ENCODE measurements at places on chromosomes 5 and 9. TPM values are rescaled to one million over a fixed set of nuclear protein-coding genes. Genes with fewer than 3 reads are reported as not detected.
A peak's percentile ranks its signal among the peaks of the same experiment; 100 is the strongest.

- no peak for DNase-seq
- no peak overlapping the region for H3K27ac ChIP-seq
- no peaks in the 10 kb centered on the region for H3K4me1 ChIP-seq
- no peak overlapping the region for H3K4me3 ChIP-seq
- no peaks in the 10 kb centered on the region for H3K27me3 ChIP-seq
Measured at GRCh38 chr9:88783711-88784083, 207.6 kb upstream of the S1PR3 start.

- H3K4me1 ChIP-seq: peaks cover 23% of the 10 kb centered on the region
- peak; percentile 51 for DNase-seq
- no peaks in the 10 kb centered on the region for H3K36me3 ChIP-seq
- no peaks in the 10 kb centered on the region for H3K27me3 ChIP-seq
Measured at GRCh38 chr5:98942847-98943246, 14.0 kb upstream of the CHD1 start.

- no peak overlapping the region for H3K27ac ChIP-seq
- H3K4me1 ChIP-seq: no peaks in the 10 kb centered on the region
- no peaks in the 10 kb centered on the region for H3K27me3 ChIP-seq
Measured at GRCh38 chr9:115035841-115036612, 81.9 kb downstream of the TNC start.

DNA sequence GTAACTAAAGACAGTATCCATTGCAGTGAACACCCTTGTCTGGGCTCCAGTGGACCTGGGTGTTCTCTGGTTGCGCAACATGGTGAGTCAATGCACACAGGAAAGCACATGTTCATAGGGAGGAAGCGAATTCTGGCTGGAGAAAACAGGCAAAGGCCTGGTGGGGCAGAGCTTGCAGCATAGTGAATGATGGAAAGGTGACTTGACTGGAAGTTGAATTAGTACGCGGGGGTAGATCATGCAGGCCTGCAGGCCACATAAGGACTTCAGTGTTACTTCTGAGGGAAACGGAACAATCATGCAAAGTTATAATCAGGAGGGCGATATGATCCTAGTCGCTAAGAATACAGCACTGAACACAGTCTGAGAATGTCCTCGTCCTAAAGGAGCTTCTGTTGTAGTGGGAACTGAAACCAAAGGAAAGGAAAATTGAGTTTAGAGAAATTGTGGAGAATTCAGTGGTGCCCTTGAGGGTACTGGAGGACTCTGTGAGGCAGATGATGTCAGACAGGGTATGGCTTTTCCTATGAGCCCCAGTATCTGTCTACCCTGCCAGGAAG lies 71.9 kb upstream of the RANBP3L start:
- H3K36me3 ChIP-seq: no peaks in the 10 kb centered on the region
- H3K27ac ChIP-seq: no peak overlapping the region
- H3K4me1 ChIP-seq: peaks cover 32% of the 10 kb centered on the region
- DNase-seq: peak; percentile 62
- no peaks in the 10 kb centered on the region for H3K27me3 ChIP-seq
- H3K4me3 ChIP-seq: no peak overlapping the region

- DNase-seq: peak; percentile 19
- peak overlapping the region; percentile 60 for H3K4me3 ChIP-seq
Measured at GRCh38 chr9:109132567-109133021, 12.8 kb upstream of the TMEM245 start.

GRCh38 chr9:89687848-89688247 lies 83.0 kb downstream of the GADD45G start:
- no peak for DNase-seq
- H3K27ac ChIP-seq: no peak overlapping the region
- H3K36me3 ChIP-seq: no peaks in the 10 kb centered on the region
- no peak overlapping the region for H3K4me3 ChIP-seq
- H3K4me1 ChIP-seq: peaks cover 13% of the 10 kb centered on the region

DNA sequence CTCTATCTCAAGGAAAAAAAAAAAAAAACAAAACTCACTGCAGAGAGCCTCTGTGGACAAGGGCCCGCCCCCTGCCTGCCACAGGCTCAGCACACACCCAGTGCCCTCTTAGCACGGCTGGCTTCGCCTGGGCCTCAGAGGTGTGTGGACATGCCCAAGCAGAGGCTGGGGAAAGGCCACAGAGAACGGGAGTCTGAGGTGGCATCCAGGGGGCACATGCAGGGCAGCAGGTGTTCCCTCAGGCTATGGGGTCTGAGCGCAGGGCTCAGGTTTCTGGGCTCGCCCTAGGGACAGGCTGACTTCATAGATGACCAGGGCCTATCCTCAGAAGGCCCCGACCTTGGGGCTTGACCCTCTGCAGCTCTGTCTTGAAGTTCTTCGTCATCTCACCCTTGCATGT lies 138.7 kb downstream of the ZNF354C start:
- no peak overlapping the region for H3K27ac ChIP-seq
- H3K4me1 ChIP-seq: no peaks in the 10 kb centered on the region
- no peak overlapping the region for H3K4me3 ChIP-seq
- no peaks in the 10 kb centered on the region for H3K36me3 ChIP-seq

The HK3 gene
- total RNA-seq: not detected

The ACOT12 gene
- not detected for total RNA-seq

GRCh38 chr5:146770546-146770945 lies 108.0 kb downstream of the PPP2R2B start:
- no peaks in the 10 kb centered on the region for H3K36me3 ChIP-seq
- H3K27ac ChIP-seq: no peak overlapping the region
- peaks cover 19% of the 10 kb centered on the region for H3K4me1 ChIP-seq

The ZBTB6 gene
- 7.1 TPM for total RNA-seq

The ANKDD1B gene
- total RNA-seq: 0.14 TPM

The PANK3 gene
- total RNA-seq: 69.5 TPM

The ZSWIM6 gene
- 0.83 TPM for total RNA-seq

- H3K27me3 ChIP-seq: no peaks in the 10 kb centered on the region
- no peak overlapping the region for H3K27ac ChIP-seq
- H3K36me3 ChIP-seq: no peaks in the 10 kb centered on the region
- no peak overlapping the region for H3K4me3 ChIP-seq
Measured at GRCh38 chr9:108310202-108310601, 545.6 kb downstream of the ACTL7B start.

The LECT2 gene
- not detected for total RNA-seq

The FOXD4L3 gene
- total RNA-seq: not detected

The TMEM250 gene
- 13.9 TPM for total RNA-seq

The SLC36A3 gene
- not detected for total RNA-seq

Measured in HepG2 (cell line).